ENCODE measurements at places on chromosomes 3 and 15.

DNA sequence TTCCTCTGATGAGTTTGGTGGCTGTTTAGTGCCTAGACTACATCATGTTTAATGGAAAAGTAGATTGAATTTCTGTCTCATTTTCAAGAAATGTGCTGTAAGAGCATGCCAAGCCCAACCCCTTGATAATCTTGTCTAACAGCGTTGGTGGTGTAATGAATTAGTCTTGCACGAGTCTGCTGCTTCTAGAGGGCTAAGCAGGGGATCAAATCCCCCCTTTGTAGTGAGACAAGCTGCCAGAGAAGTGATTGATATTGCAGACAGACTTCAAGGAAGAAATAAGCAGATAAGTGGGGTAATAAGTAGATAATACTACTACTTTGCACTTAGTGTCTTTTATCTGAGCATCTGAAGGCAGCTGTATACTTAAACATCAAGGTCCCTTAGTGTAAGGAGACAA is 141.4 kb downstream of the TP63 start:
- no peak for DNase-seq

GRCh38 chr15:41028853-41029252 is 75.6 kb downstream of the CHAC1 start:
- DNase-seq = no peak

DNA sequence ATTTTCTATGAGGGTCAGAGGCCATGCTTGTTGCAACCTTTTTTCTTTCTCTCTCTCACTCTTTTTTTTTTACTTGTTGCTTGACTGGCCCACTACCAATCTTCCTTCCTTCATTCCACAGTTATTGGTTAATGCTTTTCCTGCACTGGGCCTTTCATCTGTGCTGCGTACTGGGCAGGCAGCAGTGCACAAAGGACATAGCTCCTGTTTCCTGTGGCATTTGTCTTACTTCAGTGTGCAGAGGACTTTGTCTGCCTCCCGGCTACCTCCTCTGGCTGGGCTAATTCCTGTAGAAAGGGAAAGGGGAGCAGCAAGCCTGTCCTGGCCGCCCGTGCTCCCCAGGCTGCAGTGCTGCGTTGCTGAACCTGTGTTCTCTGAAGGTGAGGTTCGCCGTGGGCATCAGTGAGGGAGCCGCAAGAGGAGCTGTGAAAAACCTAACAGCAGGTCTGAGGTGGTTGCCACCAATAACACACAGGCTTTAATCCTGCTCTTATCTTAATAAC is 93.7 kb upstream of the RGMA start:
- DNase-seq = no peak

GRCh38 chr3:15460891-15461531 is 33.6 kb downstream of the EAF1 start:
- DNase-seq = no peak

DNA sequence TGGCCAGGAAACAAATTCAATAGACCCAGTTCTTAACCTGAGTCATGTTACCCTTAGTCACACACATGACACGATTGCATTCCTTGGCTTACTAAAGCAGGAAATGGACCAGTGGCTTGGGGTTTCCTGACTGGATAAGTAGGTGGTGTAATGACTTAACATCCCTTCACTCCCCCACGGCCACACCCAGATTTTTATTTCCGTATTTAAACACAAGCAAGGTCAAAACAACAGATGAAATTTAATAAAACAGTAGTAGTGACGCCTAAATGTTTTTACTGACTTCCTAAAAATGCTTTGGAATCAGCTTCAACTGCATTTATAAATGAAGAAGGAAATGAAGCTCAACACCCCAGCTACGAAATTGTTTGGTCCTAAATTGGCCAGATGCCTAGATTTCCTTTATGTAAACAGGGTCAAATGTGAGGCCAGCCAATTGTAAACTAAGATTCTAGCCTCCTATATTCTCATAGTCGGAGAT is 324.3 kb downstream of the CHST2 start:
- peak; percentile 46 for DNase-seq

GRCh38 chr3:126713199-126713598 is 9.2 kb downstream of the CHCHD6 start:
- no peak for DNase-seq

DNA sequence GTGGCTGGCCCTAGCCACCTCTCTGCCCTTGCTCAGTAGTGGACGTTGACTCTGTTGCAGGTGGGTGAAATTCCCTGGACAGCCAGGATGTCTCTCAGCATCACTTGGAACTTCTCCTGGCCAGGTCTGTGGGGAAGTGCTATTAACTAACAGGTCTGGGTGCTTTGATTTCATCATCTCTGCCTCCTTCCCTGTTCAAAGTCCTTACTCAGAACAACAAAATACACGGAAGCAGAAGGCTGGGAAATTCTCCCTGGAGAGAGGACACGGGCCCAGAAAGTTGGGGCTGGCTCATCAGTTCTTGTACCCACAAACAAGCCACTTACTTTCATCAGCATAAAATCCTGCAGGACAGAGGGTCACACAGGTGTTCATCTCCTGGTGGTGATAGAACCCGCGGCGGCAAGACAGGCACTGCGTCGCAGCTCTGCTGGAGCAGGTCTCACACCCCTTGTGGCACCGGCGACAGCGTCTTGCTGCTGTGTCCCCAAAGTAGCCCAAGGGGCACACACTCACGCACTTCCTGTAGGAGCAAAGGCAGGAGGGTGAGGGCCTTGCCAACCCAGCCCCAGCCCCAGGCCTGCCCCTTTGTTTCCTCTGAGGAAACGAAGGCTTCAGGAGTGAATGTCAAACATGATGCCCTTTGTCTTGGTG is 29.6 kb upstream of the SNRPA1 start:
- DNase-seq = no peak

- peak; percentile 74 for DNase-seq
Measured at GRCh38 chr3:184582646-184583577, 21.3 kb downstream of the EPHB3 start.

- no peak for DNase-seq
Measured at GRCh38 chr3:104676241-104676640, 690.5 kb upstream of the ALCAM start.

DNA sequence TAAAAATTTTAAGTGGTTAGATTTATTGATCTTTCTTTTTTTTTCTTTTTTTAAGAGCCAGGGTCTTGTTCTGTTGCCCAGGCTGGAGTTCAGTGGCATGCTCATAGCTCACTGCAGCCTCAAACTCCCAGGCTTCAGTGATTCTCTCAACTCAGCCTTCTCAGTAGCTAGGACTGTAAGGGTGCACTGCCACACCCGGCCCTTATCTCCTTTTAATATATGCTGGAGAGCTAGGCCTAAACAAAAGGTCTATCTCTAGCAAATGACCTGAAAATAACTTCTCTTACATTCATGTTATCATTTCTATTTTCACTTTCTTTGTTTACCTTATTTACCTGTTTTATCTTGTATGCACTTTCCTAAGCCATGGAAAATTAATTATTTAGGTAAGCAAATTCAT is 35.2 kb upstream of the MELTF start:
- no peak for DNase-seq

DNA sequence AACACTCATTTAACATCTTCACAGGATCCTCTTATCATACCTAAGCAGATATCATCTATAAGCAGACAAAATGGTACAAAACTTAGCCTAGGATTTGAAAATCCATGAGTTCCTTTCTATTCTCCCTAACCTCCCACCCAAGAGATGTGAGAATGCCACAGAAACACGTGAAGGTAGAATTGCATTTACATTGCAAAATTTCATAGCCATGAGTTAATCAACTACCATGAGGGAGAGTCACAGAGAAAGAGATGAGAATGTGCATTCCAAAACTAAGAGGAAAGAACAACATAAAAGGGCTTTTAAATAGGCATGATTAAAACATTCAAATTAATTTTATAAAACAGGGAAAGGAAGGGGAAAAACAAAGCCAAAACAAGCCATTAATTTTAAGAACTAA is 806.2 kb downstream of the NTRK3 start:
- DNase-seq = no peak

- DNase-seq = no peak
Measured at GRCh38 chr3:112579232-112579631, 17.4 kb downstream of the SLC35A5 start.

GRCh38 chr3:126275620-126275904 is 81.6 kb downstream of the KLF15 start:
- no peak for DNase-seq

- no peak for DNase-seq
Measured at GRCh38 chr15:40282869-40283614, at the start of gene ANKRD63. Gene ANKRD63, minus strand, starts transcription at chr15:40283064. Its CDS starts 478 bp downstream, at chr15:40282586.

DNA sequence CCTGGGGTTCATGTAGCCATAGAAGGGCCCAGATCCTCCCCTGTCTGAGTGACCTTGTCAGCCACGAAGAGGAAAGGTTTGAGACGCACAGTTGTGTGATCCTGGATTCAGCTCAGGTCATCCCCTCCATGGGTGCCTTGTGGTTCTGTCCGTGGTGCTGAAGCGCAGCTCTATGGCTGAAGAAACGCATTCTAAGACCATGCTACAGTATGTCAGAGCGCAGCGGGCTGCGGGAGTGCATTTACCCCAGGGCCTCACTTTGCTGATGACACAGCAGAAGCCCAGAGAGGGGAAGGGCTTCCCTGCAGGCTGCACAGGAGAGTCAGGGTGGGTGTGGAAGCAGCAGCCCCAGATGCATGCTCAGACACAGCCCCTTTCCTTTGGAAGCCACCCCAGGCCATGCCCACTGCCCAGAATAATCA is 68.8 kb upstream of the IQSEC1 start:
- peak; percentile 93 for DNase-seq

DNA sequence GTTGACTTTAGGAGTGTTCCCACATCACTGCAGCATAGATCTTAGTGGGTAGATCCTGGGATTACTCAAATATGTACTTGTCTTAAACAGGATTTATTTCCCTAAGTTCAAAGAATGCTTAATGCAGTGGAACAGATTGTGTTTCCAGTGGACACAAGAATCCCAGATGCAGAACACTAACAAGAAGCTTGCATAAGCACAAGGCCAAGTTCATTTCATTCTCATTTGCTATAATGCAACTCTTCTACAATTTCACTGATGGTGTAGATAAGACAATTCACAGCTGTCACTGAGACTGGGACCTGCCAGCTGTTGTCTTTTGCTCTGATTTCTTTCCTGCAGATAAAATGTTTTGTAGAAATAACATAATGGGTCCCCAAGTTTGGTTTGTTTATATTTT is 225.6 kb downstream of the NFKBIZ start:
- DNase-seq = no peak

DNA sequence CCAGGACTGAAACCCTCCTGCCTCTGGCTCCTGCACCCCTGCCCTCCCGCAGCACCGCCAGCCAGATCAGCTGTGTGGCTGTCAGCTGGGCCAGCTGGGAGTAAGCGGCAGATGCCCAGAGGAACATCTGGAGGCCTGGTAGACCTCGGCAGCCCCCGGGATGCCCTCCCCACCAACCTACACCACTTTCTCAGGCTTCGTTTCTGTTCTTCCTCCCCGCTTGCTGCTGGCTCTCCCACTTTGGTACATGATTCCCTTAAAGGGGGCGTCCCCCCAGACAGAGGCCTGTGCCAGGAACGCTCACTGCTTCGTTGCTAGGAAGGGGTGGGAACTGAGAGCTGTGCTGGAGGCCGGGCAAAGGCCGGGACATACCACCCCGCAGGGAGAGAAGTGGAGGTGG is 91.4 kb upstream of the RPL32 start:
- DNase-seq = no peak

DNA sequence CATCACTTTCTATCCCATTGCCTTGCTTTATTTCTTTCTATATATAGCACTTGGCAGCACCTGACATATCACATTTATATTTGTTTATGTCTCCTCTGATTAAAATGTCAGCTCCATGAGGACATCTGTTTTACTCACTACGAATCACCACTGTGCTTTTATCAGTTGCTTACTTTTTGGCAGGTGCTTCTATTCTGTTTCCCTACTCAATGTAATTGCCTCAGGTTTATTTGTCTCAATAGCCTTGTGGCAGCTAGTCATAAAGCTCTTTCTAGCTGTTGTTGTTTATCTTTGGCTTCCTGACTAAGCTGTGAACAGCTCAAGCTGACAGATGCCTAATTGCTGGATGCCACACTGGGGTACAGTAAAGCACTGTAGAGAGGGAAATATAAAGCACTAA is 85.5 kb downstream of the VPS13C start:
- no peak for DNase-seq

DNA sequence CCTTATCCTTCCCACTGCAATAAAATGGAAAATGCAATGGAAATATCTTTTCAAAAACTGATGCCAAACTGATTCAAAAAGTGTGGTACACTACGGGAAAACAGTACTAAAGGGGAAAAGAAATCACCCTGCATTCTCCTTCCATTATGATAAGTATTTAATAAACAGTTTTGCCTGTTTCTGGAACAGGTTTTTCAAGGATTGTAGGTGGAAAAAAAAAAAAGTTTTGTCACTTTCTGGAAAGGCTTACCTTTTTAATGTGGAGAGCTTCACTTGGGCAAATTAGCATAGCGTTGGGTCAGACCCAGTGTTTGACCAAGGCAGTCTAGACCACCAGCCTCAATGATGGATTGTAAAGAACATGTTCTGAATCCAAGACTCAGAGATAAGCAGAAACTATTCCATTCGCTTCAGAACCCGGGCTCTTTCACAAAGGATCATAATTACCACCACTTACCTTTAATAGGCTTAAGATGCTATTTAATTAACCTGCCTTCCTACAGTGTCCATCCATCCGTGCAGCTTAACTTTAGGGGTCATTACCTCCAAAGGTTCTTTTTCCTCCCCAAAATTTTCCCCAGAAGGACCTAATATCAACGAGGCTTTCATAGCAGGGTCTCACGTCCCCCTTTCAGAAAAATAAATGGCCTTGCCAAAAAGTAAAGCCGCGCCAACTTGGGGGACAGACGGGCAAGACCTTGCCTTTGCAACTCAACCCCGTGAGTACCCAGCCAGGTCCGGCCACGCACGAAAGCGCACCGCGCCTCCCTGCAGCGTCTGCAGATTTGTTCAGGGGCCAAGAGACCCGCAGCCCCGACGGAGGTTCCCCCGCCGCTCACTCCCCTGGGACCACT is 1.0 kb downstream of the DCBLD2 start:
- DNase-seq = no peak

- no peak for DNase-seq
Measured at GRCh38 chr15:79265167-79265566, 17.4 kb upstream of the ANKRD34C start.

DNA sequence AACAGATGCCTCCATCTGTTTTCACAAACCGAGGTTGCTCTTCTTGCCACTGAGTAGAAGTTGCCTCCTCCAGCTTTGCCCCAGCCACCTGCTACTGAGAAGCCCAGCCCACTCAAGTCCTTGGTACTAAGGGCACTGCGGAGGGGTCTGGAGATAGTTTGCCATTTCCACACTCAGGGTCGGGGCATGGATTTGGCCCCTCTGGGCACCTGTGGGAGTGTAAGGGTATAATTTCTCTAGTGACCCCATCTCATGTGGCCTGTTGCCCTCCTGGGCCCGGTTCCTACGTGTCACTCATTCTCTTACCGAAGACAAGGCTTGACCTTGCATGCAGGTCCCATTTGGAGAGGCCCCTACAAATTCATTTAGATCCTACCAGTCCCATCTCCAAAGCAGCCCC is 79.0 kb downstream of the THSD4 start:
- DNase-seq = no peak
